LHCN-M2 (cell line): ENCODE measurements at places on chromosomes 16 and 17. TPM values are rescaled to one million over a fixed set of nuclear protein-coding genes. Genes with fewer than 3 reads are reported as not detected.

- no peak for DNase-seq
Observed at GRCh38 chr17:17366941-17367875, 64.0 kb downstream of the NT5M start.

GRCh38 chr16:50289950-50290764, 23.8 kb downstream of the ADCY7 start:
- DNase-seq: no peak

Gene MT4
- total RNA-seq: not detected in 2 replicates

Gene TNFSF12
- 14.8 and 20.7 TPM in 2 replicates for total RNA-seq

Gene TLCD2
- 0.77 and 1.1 TPM in 2 replicates for total RNA-seq

GRCh38 chr16:24972608-24973220, 42.5 kb downstream of the ARHGAP17 start:
- DNase-seq: peak; percentile 57

GRCh38 chr17:41695954-41696757, 7.5 kb downstream of the EIF1 start:
- DNase-seq: peak; percentile 85

DNA sequence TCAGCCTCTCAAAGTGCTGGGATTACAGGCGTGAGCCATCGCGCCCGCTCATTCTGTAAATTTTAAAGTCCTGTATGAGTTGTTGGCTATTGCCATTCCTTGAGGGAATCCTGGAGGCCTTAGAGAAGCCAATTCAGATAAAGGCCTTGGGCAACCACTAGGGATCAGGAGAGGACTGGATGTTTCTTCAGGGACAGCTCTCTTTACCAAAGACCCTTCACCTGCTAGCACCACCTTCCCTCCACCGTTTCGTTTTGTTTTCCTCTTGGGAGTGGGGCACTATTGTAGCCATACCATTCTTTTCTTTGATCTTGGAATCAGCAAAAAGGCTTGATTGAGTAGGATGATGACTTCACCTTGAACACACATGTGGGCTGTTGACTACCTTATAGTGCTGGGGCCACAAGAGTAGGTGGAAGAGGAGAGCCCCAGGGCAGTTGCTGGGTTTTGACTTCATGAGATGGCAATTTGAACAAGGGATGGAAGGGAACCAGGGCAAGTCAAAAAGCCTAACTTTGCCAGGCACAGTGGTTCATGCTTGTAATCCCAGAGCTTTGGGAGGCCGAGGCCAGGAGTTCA, 7.0 kb upstream of the ANKRD40CL start:
- no peak for DNase-seq

DNA sequence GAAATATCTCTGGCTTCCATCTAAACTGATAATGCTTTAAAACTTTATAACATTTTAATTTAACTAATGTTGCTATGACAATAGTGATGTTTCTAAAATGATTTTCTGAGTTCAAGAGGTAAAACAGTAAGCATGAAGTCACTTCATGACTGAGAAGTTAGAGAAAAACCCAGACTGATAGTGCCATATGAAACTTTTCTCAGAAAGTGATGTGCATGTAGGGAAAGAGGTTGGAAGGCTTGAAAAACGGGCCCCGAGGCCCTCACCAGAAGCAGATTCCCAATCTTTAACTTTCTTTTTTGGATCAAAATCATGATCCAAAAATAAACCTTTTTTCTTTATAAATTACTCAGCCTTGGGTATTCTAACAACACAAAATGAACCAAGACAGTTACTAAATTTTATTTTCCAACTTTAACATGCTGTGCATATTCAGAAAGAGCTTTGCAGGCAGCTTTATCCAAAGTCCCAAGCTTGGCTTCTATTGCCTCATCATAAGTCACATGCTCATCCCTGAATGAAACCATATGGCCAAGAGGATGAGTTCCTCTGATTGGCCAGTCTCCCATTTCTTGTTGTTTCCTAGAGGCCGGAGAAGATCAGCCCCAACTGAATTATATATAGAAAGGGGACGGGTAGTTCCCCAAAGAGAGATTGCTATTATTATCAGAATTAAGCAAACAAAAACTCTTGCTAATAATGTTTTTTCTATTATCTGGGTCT, 357.6 kb upstream of the SALL1 start:
- DNase-seq: no peak

DNA sequence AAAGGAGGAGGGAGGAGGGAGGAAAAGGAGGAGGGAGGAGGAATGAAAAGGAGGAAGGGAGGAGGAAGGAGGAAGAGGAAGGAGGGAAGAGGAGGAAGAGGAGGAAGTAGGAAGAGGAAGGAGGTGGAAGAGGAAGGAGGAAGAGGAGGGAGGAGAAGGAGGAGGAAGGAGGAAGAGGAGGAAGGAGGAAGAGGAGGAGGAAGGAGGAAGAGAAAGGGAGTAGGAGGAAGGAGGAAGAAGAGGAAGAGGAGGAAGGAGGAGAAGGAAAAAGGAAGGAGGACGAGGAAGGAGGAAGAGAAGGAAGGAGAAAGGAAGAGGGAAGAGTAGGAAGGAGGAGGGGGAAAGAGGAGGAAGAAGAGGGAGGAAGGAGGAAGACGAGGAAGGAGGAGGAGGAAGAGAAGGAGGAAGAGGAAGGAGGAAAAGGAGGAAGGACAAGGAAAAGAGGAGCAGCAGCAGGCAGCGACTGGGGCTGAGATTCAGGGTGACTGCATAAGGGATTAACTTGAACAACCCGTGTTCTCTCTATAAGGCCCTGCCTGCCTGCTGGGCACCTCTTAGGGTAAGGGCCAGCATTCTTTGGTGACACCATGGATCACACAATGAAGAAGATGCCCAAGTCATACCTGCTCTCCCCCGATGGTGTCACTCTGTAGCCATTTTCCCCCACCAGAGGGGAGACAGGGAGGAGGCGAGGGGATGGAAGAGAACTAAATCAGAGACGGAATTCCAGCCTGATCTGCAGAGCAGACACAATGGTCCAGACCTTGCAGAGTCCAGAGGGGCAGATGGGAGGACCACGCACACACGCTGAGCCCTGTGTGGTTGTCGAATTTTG, 1.4 kb upstream of the IL34 start:
- no peak for DNase-seq

DNA sequence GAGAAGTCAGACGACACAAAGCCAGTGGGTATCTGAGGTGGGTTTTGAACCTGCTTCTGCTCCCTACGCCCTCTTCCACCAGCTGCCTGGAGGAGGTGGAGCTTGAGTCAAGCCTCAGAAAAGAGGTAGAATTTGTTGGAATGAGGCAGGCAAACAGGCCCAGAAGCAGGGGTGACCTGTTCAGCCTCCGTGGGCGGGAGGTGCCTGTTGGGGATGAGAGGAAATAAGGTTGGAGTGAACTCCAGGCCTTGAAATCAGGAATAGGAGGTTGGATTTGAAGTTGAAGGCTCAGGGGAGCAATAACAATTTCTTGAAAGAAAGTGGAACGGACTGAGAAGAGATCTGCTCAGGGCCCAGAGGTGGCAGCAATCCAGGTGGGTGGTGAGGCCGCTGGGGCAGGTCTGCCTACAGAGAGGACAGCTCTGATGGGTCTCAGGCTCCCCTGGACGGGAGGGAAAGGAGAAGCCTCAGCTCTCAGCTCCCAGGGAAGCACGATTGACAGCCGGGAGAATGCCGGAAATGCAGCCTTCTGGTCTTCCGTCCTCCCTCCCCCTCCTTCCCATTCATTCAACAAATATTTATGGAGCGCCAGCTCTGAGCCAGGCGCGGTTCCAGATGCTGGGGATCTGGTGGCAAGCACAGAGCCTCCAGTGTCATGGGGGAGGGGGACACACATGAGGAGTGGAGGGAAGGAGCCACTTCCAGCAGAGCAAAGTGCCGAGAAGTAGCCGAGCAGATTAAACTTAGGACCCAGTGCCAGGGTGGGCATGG, 61.9 kb upstream of the CIBAR2 start:
- DNase-seq: peak; percentile 77

DNA sequence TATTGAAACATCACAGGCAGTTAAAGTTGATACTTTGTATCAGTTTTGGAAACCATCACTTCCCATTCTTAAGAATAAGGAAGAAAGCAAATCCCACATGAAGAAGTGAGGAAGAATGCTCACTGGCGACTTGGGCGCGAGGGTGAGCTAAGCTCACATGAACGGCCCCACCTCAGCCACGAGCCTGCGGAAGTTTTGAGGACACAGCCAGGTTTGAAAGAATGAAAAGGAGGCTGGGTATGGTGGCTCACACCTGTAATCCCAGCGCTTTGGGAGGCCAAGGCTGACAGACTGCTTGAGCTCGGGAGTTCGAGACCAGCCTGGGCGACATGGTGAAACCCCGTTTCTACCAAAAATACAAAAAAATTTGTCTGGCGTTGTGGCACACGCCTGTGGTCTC, 110.3 kb upstream of the CHMP6 start:
- no peak for DNase-seq

Gene KRT33B
- total RNA-seq: not detected in 2 replicates

DNA sequence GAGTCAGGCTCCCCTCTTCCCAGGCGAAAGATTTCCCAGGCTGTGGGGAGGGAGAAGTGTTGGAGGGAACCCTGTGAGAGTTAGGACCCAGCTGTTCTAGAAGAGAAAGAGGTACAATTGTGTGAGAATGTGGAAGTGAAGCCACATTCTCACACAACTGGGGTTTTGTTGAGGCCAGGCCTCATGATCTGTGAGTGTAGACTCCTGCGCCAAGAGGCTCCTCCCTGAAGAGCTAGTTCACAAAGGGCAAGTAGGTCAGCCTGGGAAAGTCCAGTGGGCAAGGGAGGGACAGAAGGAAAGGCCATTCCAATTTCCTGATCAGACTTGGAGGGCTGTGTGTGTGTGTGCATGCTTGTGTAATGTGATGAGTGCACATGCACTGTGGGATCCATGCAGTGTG, 15.2 kb downstream of the CD300LF start:
- no peak for DNase-seq

Gene SLC46A1
- 1.0 and 1.2 TPM in 2 replicates for total RNA-seq

GRCh38 chr17:2721603-2722002, 10.0 kb upstream of the CLUH start:
- no peak for DNase-seq

Gene LITAFD
- not detected in 2 replicates for total RNA-seq

DNA sequence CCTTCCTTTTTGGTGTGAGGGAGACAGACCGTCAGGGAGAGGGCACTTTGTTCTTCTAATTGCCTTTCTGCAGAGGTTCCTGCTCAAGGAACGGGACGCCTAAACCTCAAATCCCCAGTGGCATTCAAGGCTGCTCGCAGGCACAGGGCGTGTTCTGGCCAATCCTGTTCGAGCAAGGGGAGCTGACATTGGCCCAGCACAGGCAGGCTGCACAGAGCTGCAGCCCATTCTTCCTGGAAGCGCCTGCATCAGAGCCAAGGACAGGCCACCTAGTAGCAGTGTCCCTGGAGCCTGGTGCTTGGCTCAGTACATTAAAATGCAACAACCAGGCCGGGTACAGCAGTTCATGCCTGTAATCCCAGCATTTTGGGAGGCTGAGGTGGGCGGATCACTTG, 72.2 kb upstream of the CREBBP start:
- peak; percentile 61 for DNase-seq

Gene DHRS7C
- not detected in 2 replicates for total RNA-seq

- no peak for DNase-seq
Observed at GRCh38 chr16:52271088-52271750, 275.7 kb downstream of the TOX3 start.

Gene ATF7IP2
- total RNA-seq: 5.9 and 13.6 TPM in 2 replicates
